ENCODE measurements at places on chromosomes 3 and 15.

DNA sequence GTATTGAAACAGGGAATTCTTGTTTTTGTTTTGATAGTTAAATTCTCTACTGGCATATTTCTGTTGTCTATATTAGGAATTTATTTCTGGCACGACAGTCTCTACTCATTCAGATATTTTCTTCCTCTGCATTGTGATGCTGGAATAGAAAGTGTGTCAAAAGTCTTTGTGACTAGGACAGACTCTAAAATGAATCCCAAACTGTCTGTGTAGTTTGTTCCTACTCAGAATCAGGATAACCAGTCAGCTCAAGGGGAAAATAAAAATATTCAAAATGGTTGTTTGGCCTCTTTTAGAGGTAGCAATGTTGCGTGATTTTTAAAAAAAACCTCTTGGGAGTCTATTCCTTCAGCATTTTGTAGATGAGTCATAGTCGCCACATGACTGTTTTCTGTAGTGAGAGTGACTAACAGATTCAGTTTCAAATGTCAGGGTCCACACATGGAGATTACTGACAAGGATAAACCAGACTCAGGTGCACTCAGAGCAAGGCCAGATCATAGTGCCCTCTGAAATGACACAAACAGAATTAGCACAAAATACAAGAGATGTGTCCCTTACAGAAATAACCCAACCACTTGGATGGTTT lies 13.1 kb downstream of the SLC7A14 start:
- no peak for DNase-seq

GRCh38 chr3:144028798-144029411 lies 57.3 kb downstream of the DIPK2A start:
- DNase-seq = no peak

DNA sequence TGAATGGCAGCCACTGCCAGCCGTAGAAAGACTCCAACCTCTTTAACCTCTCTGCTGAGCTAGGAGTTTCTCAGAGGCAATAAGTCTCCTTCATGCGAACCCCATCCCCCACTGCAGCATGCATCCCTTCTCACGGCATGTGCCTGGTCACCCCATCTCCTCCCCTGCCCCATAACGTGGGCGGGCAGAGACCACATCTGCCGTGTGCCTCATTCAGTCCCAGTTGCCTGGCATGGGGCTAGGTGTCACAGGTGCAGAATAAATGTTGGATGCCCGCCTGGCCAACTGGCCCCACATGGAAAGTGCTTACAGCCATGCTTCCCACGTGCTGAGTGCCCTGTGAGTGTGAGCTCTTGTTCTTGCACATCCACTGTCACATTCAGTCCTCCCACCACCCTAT lies 43.5 kb upstream of the NTRK3 start:
- DNase-seq = no peak

GRCh38 chr3:138180375-138181029 lies 5.8 kb upstream of the DBR1 start:
- no peak for DNase-seq

DNA sequence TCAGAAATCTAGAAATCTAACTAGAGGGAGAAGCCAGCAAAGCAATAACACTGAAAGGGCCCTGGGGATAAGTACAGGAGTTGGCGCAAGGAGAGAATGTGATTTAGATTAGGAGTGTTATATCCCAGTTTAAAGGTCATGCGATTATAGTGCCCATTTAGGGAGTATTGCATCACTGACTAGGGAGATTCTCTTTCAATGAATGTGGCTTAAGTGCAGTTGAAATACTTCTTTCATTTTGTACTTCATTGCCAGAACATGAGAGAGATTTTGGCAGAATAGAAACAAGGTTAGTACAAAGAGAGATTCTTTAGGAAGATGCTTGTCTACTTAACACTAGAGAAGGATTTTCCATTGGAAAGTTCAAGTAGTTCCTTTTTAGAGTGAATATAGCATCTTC lies 13.9 kb downstream of the ROBO2 start:
- DNase-seq = no peak

GRCh38 chr3:13068269-13069010 lies 4.8 kb downstream of the IQSEC1 start:
- DNase-seq = no peak

DNA sequence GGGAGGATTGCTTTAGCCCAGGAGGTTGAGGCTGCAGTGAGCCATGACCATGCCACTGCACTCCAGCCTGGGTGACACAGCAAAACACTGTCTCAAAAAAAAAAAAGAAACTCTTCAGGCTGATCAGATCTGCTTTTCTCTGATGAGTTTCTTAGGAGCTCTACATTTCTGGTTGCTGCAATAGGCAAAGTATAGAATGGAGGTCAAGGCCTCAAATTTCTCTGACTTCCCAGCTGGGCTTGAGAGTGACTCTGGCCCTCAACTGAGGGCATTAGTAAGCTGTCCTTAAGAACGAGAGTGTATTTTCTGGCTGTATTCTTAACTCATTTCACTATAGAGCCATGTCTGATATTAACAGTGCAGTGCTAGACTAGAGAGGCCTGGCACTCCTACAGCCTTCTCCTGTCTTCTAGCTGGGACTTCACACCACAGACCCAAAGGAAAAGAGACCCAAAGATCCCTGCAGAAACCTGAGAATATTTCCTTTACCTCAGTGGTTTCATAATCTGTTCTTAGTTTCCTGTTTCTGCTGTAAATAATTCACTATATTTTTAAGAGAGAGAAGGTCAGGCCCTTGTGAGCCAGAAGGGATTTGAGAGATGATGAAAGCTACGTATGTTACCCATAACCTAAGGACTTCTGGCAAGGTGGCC lies 2.0 kb upstream of the NR1I2 start:
- DNase-seq = no peak

GRCh38 chr3:57961828-57962447 lies 46.3 kb upstream of the FLNB start:
- DNase-seq = no peak

DNA sequence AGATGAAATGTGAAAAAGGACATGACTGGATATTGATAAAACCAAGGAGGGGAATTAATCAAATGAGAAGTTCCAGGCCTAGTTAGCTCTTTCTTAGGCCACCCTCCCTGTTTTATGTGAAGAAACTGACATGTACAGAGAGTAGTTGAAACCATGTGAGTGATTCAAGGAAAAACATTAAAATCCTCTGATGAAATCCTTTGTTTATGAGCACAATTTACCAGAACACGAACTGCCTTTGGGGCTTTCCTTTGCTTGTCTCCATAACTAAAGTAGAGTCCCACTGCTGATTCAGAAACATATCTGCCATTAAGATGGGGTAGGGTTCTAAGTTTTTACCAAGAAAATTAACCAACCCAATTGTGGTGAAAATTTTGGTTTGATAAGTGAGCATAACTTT lies 558.3 kb downstream of the NR2F2 start:
- no peak for DNase-seq

- peak; percentile 92 for DNase-seq
Measured at GRCh38 chr3:13655061-13655913, 106.4 kb downstream of the FBLN2 start.

GRCh38 chr3:164577667-164578210 lies 500.6 kb downstream of the SI start:
- DNase-seq = no peak

DNA sequence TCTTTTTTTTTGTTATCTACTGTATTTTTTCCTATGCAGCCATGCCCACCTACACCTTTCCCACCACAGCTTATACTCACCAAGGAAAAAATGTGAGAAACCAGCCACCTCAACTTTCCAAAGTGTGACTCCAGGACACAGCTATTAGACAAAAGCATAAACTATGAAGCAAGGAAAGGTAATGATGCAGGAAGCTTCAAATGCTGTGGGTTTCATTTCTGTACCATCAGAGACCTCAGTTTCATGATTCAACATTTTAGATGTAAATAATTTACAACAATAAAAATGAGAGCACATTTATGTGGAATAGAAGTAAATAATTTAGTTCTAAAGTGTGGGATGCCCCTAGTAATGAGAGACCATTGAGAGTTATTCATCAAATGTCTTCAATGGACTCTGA lies 115.1 kb downstream of the CDIN1 start:
- DNase-seq = no peak

DNA sequence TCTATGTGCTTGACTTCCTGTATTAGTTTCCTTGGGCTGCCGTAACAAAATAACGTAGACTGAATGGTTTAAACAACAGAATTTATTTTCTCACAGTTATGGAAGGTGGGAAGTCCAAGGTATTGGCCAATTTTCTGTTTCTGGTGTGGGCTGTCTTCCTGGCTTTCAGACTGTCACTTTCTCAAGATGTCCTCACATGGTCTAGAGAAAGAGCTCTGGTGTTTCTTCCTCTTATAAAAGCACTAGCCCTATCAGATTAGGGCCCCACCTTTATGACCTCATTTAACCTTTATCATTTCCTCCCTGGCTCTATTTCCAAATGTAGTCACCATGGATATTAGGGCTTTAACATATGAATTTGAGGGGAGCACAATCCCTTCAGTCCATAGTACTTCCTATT lies 54.6 kb downstream of the SPRED1 start:
- DNase-seq = no peak

- DNase-seq = no peak
Measured at GRCh38 chr3:10198761-10199649, 34.3 kb downstream of the IRAK2 start.

GRCh38 chr3:80542456-80542855 lies 774.7 kb upstream of the ROBO1 start:
- no peak for DNase-seq

GRCh38 chr15:73081321-73081958 lies 29.2 kb downstream of the NEO1 start:
- DNase-seq = no peak

GRCh38 chr3:141279077-141279967 lies 47.7 kb downstream of the PXYLP1 start:
- no peak for DNase-seq

DNA sequence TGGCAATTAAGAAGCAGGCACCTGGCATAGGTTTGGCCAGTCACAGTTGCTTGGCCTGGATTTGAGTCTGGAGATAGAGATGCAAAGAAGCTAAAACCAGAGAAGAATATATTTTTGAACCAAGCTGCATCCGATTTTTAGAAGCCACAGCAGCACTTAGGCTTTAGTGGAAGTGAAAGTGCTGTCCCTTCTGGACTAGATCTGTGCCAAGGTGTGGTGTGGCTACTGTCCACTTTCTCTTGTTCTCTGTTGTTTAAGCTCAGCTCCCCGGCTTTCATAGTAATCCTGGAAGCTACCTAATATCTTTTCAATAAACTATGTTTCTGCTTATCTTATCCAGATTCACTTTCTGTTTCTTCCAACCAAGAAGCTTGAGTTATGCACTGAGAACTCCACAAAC lies 183.4 kb upstream of the THRB start:
- no peak for DNase-seq

- DNase-seq = no peak
Measured at GRCh38 chr15:81604713-81605112, 230.7 kb upstream of the TMC3 start.

GRCh38 chr15:86201313-86202008 lies 121.8 kb downstream of the AGBL1 start:
- no peak for DNase-seq

GRCh38 chr3:67349551-67350174 lies 304.7 kb downstream of the SUCLG2 start:
- DNase-seq = no peak

DNA sequence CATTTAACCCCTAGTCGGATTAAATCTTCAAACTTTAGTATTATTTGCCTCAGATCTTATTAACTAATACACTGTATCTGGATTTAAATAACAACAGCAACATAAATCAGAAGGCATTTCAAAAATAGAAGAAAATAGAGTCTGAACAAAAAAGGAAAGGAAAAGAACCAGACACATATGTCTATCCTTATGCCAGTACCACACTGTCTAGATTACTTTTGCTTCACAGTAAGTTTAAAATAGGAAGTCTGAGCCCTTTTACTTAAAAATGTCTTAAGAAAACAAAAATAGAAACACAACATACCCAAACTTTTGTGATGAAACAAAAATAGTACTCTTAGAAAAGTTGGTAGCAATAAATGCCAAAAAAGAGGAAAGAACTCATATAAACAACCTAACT lies 1615.8 kb downstream of the SI start:
- DNase-seq = no peak

DNA sequence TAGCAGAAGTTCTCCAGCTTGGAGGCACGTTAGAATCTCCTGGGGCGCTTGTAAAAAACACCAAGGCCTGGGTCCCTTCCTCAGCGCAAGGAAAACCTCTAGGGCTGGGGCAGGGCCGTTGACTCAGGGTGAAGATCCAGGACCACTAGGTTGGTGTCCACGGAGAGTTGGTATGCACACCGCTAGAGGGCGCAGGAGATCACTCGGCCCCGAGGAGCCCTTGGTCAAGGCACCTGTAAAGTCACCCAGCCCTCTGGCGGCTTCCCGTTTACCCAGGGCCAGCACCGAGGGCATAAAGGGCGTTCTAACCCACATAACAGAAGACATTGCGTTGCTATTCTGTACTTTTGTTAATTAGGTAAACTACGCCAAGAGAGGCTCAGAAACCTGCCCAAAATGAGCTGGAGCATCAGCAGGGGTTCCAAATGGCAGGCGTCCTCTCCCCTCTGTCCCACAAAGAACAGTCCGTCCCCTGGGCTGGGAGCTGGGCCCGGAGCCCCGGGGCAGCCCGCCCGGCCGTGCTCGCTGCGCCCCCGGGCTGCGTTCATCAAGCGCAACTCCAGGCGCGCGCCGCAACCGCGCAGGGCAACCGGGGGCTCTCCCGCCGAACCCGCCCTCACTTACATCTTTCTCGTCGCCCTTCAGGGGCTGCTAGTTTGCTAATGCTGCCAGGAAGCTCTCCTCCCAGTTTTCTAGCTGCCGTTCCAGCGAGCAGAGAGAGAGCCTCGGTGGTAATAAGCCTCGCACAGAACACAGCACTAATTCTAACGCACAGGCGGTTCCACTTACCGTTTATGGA lies 332.1 kb downstream of the ARRDC4 start:
- peak; percentile 83 for DNase-seq

GRCh38 chr3:32018757-32019564 lies 37.4 kb downstream of the ZNF860 start:
- no peak for DNase-seq

- DNase-seq = no peak
Measured at GRCh38 chr3:183454064-183454463, 25.6 kb upstream of the MCF2L2 start.

DNA sequence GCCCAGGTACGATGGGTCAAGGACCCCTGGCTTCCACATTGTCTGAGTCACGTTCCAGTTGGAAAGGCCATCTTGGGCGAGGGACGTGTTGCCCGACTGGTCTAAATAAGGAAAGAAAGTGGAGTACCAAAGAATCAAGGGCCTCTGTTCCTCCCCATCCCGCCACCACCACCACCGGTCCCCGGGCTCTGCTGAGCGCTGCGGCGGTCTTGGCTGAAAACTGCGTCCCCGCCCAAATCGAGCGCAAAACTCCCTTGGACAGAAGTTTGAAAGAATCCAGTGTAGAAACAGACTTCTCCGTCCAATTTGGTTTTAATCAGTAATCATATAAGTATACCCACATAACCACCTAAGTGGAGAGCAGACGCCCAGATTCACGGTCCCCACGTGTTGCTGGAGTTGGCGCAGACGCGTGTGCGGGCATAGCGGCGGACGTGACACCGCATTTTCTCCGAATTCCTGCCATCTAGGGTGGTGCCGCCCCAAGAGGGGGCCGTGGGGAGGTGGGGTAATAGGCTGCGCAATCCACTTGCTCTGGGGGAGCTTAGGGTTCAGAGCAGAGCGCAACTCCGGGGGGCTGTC lies 243.8 kb upstream of the TOPAZ1 start:
- DNase-seq = peak; percentile 31

- DNase-seq = no peak
Measured at GRCh38 chr15:82081914-82082762, 36.3 kb upstream of the MEX3B start.

- no peak for DNase-seq
Measured at GRCh38 chr15:42456531-42456930, 34.4 kb downstream of the ZNF106 start.

GRCh38 chr15:67066959-67067853 lies 1.8 kb downstream of the SMAD3 start:
- peak; percentile 42 for DNase-seq
